ENCODE measurements at places on chromosomes 5 and 9.

DNA sequence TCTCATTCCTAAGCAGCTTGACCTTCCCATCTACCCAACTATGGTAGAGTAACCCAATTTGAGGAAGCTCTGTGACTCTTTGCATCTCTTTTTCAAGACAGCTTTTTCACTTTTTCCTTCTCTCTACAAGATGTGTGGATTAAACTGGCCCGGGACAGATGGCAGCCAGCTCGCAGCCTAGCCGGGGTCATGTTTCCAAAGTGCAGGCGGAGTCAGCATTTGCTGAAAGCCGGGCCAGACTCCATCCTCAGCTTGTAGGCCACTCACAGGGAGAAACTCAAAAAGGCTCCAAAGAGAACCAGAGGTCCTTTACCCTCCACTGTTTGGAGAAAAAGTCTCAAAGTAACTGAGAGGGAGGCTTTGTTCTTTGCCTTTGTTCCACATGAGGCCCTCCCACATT lies 286.8 kb upstream of the PANK3 start:
- DNase-seq = peak; percentile 10

- DNase-seq = peak; percentile 62
Measured at GRCh38 chr5:148443998-148444397, 60.2 kb downstream of the FBXO38 start.

GRCh38 chr5:164233791-164234190 lies 728.4 kb downstream of the MAT2B start:
- peak; percentile 54 for DNase-seq

DNA sequence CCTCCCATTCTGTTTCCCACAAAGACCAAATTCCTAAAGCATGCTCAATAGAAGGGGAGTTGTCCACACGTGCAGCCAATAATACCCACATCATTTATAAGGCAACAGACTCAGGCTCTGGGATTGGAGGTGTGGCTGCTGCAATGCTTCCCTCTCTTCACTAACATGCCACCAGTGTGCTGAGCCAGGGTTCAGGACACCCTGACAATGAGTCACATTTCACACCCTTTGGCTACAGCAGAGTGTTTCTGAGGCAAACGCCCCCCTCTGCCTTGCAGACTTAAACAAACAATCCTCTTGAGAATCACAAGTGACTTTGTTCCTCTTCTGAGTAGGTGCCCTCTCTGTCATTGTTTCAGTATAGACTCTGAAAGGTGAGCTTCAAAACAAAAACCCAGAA lies 189.3 kb upstream of the TLE4 start:
- peak; percentile 58 for DNase-seq
